ENCODE measurements at places on chromosomes 4 and X.

- no peak for DNase-seq
Observed at GRCh38 chr4:148312956-148313490, 129.2 kb downstream of the NR3C2 start.

DNA sequence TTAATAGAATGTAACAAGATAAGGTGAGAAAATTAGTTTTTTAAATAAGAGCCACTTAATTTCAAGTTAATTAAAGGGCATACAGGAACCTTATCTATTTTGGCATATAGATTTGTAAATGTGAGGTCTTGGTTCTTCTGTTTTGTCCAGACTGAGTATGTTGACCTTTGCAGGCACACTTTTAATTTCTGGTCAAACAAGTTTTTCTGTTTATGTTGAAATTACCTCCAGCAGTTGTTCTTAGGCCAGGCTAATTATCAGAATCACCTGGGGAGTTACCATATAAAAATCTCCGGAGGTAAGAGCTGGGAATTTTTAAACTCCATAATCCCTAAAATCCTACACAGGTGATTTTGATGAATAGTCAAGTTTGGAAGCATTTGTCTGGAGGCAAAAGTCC lies 227.4 kb upstream of the ANKRD50 start:
- DNase-seq, result no peak

- no peak for DNase-seq
Observed at GRCh38 chr4:113290666-113291065, 241.2 kb downstream of the ANK2 start.

DNA sequence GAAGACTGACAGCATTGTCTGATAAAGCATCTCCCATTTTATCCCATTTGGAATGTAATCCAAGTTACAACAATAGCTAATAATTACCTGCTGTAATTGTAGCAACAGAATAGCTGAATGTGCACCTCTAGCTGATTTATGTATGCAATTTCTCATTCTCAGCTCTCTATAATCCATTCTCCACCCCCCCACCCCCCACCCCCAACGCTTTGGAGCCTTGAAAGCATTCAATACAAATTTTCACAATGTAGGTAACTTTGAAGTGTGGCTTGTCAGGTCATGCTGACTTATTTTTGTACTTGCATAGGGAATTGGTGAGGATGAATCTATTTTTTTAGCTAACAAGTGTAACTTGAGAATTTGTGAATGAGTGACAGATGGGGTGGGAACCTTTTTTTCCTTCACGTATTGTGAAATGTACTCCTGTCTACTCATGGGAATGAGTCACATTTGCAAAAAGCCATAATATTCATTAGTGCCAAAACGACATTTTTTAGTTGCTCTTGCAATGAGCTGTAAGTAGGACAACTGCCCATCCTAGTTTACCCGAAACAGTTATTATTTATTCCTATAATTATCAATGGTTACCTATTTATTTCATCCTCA lies 159.3 kb downstream of the PALLD start:
- peak; percentile 6 for DNase-seq

GRCh38 chr4:158155656-158156356 lies 17.0 kb downstream of the GASK1B start:
- no peak for DNase-seq
